ENCODE measurements at places on chromosomes 2 and 18.

GRCh38 chr2:157443795-157444640 is at the start of gene CYTIP:
Gene CYTIP, minus strand, starts transcription at chr2:157444089. Its CDS starts 69 bp downstream, at chr2:157444020.
- DNase-seq = peak; percentile 33

DNA sequence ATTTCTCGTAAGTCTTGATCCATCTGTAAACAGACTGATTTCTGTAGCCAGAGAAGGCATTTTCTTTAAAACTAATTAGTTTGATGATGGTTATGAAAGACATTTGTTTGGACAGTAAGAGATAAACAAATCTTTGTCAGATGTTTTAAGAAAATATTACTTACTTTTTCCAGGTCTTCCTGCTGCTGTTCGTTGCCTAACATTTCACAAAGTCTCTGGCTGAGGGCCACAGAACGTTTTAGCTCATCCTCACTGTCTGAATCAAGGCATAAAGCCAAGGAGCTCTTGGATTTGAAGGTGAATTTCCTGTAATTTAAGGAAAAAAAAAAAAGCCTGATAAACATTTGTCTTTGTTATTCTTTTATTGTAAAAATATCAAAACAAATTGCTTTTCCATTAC is 57.8 kb downstream of the VIL1 start:
- no peak for DNase-seq

DNA sequence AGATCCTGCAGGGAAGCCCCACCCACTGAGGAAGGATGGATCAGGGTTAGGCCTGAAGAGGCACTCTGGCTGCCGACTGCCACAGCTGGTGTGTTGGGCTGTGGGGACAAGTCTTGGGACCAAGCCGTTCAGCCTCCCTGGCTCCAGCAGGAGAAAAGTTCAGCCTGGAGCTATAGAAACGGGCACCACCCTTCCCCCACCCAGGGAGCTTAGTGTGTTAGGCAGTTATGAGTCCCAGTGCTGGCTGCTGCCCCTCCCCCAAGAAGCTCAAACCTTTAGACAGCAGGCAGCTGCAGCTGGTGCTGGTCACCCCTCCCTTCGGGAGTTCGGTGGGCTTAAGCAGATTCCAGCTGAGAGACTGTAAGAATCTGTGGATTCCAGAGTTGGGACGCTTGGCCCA is 447.1 kb upstream of the HS6ST1 start:
- no peak for DNase-seq

- peak; percentile 47 for DNase-seq
These were observed 57.5 kb downstream of the ZRANB3 start for GRCh38 chr2:135473567-135473966.

DNA sequence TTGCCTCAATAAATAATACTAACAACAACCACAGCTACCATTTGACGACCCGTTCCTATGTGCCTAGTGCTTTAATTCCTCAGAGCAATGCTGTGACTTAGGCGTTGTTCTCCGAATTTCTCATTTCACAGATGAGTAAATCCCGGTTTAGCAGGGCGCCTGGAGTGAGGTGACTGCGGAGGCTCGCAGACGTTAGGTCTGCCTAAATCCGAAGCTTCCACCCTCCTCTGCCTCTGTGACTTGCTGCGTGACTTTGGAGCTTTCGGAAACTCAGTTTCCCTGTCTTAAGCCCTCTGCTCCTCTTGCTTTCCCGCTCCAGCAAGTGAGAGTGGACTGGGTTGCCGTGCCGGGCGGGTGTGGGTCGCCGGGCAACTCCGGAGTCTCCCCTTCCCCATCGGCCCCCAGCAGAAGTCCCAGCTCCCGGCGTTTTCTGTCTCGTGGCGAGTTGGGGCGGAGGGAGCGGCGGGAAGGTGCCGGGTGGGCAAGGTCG is 711 bp upstream of the ATOH8 start:
- no peak for DNase-seq

DNA sequence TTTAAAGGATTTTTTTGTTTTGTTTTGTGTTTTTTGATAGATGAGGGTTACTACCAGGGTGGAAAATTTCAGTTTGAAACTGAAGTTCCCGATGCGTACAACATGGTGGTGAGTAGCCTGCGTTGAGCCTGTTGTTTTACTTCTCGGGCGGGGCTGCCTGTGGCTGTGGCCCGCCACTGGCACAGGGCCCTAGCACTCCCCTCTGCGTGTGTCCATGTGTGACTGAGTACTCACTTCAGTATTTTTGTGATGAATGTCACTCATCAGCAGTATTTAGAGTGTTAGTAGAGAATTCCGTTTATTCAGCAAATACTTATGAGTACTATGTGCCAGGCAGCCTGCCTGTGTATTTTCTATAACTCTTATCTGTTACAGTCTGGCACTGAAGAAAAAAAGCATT is 44.3 kb upstream of the SCLY start:
- DNase-seq = no peak

- DNase-seq = no peak
These were observed 511.5 kb downstream of the NYAP2 start for GRCh38 chr2:225911019-225911418.

DNA sequence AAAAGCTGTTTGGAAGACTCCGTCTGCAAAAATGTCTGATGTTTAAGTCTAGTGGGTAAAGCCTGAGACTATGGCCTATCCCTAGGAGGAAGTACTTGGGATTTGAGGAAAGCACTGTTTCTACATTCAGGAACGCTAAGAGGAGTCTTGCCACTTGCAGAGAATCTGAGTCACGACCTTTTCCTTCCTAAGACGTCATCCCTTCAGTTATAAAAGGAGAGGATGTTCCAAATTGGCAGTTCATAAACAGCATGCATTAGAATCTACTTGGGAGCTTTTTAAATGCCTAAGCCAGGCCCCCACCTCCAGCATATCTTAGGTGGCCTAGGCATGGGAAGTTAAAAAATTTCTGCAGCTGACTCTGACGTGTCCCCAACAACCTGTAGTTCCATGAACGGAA is 125.9 kb downstream of the TTC32 start:
- DNase-seq = no peak

DNA sequence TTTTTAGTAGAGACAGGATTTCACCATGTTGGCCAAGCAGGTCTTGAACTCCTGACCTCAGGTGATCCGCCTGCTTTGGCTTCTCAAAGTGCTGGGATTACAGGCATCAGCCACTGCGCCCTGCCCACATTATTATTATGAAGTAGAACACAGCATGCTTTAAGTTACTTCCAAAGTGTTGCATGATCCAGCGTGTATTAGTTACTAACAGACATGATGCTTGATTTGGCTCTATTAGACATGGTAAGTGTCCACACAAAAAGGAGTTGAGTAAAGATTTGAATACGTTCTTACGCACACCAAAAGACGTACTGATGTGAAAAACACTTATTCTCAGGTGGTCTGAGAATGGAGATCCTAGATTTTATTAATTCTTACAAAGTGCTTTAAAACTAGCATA is 50.0 kb downstream of the SLC38A11 start:
- no peak for DNase-seq

- DNase-seq = no peak
These were observed 88.7 kb downstream of the NRP2 start for GRCh38 chr2:205771031-205771430.

- no peak for DNase-seq
These were observed 80.6 kb upstream of the GLS start for GRCh38 chr2:190799999-190800398.

GRCh38 chr2:162457490-162457889 is 113.6 kb downstream of the GCA start:
- no peak for DNase-seq

DNA sequence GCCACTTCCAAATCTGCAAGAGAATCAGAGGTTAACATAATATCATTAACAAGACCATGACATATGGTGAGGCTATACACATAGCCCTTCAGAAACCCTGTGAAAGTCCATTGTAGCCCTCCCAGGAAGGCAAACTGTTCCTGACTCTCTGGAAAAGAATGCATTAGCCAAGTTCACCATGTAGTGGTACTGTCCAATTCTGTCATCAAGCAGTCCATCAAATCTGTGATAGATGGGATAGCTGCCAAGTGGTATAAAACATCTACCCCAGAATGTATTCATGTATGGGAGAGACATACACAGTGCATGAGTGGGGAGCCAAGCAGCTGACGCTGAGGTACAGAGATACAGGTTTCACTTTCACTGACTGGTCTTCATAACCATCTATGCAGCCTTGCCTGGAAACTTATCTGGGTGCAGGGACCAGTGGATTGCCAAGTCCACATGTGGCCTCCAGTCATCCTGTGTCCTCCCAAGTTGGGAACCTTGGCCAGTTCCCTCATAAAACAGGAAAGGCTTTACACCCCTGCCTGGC is 281.1 kb downstream of the MBD2 start:
- DNase-seq = no peak
